GOT3 (cell line): ENCODE measurements at places on chromosomes 3 and 15.

- DNase-seq: no peak
Measured at GRCh38 chr3:14758959-14759358, 59.8 kb upstream of the FGD5 start.

- no peak for DNase-seq
Measured at GRCh38 chr3:190458040-190458439, 8.3 kb upstream of the TMEM207 start.

- DNase-seq: no peak
Measured at GRCh38 chr15:84823282-84823878, 6.2 kb downstream of the ALPK3 start.

DNA sequence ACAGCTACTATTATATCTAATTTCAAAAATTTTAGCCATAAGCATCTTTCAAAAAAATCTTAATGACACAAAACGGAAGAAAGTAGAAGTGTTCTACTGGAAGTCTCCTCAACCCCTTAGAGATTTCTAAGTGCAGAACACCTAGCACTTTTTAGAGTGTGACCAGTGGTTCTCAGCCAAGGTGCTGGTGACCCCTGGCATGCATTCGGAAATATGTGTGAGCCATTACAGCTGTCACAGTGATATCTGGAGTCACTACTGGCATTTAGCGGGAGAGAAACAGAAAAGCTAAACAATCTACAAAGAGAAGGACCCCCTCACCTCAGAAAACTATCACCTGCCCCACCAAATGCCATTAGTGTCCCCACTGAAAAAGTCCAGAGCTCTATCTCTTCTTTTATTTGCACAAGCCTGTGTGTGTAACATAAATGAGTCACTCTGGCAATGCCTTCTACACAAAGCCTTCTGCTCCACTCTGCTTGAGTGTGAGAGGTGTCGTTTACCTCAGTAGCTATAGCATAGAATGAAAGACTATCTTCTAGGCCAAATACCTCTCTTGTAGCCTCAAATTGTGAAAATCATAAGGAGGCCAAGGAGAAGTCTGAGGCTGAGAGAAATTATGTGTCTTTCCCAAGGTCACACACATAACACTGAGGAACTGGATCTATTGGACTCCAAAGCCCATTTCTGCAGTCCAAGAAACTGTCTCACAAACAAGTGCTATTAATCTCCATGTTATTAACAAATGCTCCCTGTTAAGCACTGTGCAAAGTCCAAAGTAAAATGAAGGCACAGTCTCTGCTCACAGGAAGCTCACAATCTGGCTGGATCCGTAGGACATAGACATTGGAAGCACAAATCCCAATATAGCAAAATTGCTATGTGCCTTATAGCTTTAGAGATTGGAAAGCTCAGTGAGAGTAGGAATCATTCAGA is 28.5 kb upstream of the KCNMB2 start:
- DNase-seq: no peak

- no peak for DNase-seq
Measured at GRCh38 chr15:85615930-85616329, 178.8 kb downstream of the KLHL25 start.

DNA sequence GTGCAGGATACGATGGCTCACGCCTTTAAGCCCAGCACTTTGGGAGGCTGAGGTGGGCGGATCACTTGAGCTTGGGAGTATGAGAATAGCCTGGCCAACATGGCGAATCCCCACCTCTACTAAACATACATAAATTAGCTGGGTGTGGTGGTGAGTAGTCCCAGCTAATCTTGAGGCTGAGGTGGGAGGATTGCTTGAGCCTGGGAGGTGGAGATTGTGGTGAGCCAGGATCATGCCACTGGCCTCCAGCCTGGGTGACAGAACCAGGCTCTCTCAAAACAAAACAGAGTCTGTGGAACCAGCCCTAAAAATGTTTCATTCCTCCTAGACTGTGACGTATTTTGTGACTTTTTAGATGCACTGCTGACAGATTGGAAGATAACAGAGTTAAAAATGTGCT is 34.3 kb upstream of the RAD51 start:
- DNase-seq: no peak

GRCh38 chr3:42077785-42078184 is 13.4 kb upstream of the TRAK1 start:
- no peak for DNase-seq

DNA sequence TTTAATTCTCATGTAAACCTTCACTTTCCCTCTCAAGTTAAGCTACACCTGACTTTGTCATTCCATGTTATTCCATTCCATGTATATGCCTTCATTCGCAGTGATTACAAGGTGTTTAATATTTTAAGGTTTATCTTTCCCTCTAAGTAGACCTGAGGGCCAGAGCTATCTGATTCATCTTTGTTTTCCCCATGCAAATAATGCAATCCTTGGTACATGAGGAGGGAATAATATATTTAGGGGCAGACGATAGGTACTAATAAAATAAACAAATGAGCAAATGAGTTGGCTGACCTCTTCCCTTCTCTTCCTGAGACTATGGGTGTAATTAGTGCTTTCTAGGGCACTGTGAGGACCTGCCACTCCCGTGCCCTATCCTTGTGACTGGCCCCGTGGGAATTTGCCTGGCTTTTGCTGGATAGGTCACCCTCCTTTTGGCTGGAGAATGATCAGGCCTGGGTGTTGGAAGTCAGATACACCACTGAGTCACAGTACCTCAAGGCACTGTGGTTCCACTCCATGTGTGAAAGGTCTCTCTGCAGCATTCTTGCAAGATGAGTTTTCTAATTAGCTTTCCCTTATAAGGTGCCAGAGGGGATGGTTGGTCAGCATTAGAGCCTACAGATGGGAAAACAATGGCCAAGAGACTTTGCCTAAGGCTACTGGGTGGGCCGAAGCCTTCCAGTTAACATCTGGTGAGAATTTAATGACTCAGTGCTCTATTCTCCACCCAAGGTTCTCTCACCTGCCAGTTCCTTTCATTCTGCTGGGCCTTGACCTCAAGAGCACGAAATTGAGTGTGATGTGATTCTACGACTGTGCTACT is 183.2 kb downstream of the P3H2 start:
- DNase-seq: peak; percentile 55

DNA sequence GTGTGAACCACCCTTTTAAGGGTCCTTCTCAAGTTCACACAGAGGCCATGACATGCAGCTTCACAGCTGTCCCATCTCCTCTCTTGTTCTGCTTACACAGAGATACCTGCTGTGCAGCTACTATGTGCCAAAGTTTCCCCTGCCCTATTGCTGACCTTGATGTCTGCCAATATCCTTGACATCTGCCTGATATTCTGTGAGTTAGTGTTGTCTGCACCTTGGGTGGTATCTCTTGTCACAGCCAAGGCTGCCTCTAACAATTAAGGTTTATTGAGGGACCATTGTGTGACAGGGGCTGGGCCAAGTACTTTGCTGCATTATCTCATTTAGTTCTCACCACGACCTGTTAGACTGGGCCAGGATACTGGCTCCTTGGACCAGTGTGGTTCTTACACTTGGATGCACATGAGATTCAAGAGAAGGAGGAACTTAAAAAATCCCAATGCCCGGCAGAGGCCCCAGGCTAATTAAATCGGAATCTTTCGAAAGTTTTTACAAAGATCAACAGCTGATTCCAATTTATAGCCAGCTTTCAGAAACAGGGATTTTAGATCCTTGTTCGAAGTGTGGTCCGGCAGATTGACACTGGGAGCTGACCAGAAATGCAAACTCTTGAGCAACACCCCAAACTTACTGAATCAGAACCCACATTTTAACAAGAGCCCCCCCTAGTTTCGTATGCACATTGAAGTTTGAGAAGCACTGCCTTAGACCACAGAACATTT is 178.6 kb downstream of the SATB1 start:
- no peak for DNase-seq

DNA sequence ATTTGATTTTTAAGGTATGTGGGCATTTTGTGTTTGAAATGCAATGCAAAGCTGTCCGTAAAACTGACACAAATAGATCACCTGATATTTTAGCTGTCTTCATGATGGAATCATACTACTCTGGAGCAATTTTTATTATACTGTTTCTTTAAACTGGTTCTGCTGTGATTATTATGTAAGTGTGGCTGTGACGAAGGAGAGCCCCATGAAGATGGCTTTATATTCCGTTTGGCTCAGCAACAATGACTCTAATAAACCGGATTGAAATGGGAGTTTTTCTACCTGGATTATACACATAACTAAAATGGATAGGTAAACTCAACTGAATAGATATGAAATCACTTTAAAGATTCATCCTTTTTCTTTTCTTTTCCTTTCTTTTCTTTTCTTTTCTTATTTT is 9.4 kb downstream of the TLNRD1 start:
- DNase-seq: no peak

- no peak for DNase-seq
Measured at GRCh38 chr15:68399096-68400065, 32.6 kb downstream of the ITGA11 start.

DNA sequence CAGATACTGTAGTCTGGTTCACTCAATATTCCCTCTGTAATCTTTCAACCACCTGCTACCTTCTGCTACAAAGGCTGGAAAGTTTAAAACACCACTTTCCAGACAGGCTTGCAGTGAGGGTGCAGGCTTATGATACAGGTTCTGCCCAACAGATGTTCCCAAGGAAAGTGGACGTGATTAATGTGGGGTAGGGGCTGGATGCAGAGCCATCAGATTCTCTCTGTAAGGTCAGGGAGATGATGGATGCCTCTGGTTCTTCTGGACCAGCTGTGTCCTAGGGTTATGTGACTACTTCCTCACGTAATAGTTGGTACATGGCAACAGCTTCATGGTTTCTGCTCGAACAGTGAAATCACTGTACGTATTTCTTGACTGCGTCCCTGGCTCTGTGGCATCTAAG is 11.1 kb downstream of the GPR176 start:
- no peak for DNase-seq

DNA sequence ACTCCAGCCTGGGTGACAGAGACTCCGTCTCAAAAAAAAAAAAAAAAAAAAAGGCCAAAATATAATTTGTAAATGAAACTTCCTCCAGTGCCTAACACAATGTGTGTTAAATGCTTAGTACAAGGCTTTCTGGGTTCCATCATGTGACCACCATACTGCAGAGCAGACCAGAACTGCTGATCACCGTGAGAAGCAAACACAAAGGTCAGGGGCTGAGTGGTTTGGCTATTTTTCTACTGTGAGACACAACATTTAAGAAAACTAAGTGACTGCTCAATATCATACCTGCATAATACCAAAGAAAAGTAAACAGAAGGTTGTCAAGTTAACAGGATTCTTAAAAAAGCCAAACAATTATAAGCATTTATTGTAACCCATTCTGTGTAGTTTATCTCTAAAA is 13.2 kb downstream of the ABCC5 start:
- no peak for DNase-seq

- DNase-seq: no peak
Measured at GRCh38 chr15:97686324-97686723, 274.2 kb upstream of the ARRDC4 start.

- DNase-seq: no peak
Measured at GRCh38 chr15:96737408-96737807, 406.9 kb downstream of the NR2F2 start.
